ENCODE measurements at places on chromosomes 6 and 20.

GRCh38 chr6:12136905-12137304 is 124.8 kb downstream of the HIVEP1 start:
- DNase-seq = no peak

GRCh38 chr6:32845384-32845884 is 1.6 kb upstream of the PSMB8 start:
- peak; percentile 74 for DNase-seq

- DNase-seq = no peak
Measured at GRCh38 chr20:7371518-7372163, 568.6 kb downstream of the HAO1 start.

- no peak for DNase-seq
Measured at GRCh38 chr6:90277302-90278011, 19.2 kb downstream of the BACH2 start.

GRCh38 chr6:52365317-52365716 is 3.4 kb downstream of the PAQR8 start:
- DNase-seq = no peak

GRCh38 chr20:20373091-20373571 is 5.2 kb downstream of the INSM1 start:
- no peak for DNase-seq

- peak; percentile 45 for DNase-seq
Measured at GRCh38 chr20:38337561-38338140, 8.6 kb upstream of the LBP start.

DNA sequence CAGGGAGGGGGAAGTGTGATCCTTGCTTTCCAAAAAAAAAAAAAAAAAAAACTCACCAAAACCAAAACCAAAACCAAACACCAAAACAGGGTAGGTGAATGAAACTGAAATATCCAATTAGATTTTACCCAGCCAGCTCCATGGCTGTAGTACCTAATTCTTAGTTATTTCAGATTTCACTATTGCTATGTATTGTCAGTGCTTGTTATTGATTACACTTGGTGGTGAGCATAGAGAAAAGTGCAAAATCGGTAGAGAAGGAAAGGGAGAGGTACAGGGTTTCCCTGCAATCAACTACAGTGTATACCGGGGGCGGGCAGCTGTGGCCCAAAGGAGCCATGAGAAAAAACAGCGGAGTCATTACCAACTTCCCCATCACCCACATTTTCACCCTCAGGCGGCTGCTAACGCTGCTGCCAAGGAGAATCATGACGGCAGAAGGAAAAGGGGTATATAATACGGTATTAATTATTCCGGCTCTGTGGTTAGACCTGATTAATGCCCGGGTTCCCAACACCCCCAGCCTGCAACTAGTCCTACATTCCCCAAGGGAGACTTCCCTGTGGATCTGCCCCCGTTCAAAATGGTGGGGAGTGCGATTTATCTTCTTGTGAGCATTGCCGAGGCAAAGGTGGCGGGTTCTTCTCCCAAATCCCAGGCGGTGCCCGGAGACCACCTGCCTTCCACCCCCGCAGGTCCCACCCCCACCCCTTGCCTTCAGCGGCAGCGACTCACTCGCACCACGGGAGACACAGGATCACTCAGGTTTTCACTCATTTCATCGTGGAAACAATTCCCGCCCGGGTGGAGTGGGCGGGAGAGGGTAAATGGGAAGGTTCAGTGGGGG is at the start of gene C6orf62:
Gene C6orf62 (minus strand): TSS at position 30 of the 847 bp plus-strand sequence. CDS start 486 bp downstream, outside the sequence.
- DNase-seq = peak; percentile 74

DNA sequence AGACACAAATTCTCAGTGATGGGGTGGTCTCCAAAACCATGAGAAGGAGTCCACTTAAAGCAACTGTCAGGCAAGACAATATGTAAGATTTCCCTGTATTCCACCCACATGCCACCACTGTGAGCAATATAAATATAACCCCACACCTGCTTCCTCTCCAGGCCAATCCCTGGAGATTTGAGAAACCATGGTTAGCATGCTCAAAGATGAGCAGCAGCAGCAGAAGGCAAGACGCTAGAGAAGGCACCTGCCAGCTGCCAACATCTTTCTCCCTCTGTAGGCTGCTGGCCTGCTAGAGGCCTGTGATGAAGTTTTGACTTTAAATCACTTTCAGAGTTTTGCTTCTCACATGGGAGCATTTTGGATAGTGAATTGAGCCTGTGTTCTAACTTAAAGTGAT is 7.9 kb upstream of the SOD2 start:
- no peak for DNase-seq

GRCh38 chr6:28159029-28159607 is 17.4 kb downstream of the ZKSCAN8 start:
- DNase-seq = no peak

DNA sequence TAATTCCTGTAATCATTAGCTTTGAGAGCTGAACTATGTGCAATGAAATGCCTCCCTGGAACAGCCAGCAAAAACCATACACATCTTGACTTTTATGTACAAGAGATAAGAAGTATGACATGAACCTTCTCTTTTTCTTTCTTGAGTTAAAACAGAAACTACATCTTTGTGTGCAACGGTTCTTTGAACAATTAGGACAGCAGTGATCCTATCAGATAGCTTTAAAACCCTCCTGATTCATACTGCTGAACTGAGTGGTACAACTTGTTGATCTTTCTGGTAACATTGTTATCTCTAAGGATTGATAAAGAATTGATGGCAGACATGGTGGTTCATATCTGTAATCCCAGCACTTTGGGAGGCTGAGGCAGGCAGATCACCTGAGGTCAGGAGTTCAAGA is 43.4 kb downstream of the TRAF3IP2 start:
- no peak for DNase-seq

DNA sequence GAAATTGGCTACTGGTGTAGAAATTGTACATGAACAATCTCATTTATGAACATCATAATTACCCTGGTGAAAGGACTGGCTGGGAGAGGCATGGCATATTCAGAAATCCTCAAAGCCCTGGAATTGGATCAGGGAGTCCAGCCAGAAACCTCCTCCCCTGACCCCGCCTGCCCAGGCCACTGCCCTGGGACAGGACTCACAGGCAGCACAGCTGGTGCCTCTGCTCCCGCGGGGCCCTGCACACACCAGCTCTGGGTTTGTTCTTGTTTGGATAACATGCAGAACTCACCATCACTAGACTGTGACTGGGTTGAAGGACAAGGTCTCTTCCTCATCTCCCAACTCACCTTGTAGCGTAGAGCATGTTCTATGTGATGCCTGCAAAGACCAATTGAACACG is 56.2 kb downstream of the AGPAT4 start:
- DNase-seq = no peak

DNA sequence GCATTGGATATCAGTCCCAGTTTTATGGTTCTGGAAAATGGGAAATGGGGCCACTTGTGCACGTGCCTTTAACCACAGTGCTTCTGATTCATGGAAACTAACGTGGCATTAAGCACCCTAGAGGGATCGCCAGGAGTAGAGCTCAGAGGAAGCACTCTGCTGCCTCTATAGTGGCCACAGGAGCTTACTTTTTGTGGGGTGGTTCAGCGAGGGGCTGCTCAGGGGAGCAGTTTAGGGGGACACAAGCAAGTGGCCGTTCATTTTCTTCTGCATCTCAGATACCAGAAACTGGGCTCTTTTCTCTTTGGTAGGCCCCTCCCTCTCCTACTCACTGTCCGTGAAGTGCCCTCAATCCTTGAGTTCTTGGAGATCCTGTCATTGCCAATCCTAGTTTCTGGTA is 28.5 kb downstream of the AGPAT4 start:
- no peak for DNase-seq

DNA sequence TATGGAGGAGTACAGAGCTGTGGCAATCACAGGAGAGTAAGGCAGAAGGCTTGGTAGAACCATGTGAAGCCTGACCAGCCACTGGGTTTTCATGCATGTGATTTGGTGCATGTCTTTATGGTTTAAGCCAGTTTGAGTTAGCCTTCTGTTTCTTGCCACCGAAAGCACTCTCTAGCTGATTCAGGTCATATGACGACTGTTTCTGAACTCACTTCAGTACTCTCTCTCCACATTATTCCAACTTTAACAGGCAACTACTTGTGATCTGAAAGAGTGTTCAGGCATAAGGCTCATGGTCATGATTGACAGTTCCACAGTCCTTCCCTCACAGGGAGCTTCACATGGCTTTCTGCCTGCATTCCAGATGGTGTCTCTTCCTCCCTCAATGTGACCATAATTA is 63.3 kb upstream of the TAB2 start:
- no peak for DNase-seq

GRCh38 chr6:166343150-166343487 is 774 bp upstream of the SFT2D1 start:
- no peak for DNase-seq

DNA sequence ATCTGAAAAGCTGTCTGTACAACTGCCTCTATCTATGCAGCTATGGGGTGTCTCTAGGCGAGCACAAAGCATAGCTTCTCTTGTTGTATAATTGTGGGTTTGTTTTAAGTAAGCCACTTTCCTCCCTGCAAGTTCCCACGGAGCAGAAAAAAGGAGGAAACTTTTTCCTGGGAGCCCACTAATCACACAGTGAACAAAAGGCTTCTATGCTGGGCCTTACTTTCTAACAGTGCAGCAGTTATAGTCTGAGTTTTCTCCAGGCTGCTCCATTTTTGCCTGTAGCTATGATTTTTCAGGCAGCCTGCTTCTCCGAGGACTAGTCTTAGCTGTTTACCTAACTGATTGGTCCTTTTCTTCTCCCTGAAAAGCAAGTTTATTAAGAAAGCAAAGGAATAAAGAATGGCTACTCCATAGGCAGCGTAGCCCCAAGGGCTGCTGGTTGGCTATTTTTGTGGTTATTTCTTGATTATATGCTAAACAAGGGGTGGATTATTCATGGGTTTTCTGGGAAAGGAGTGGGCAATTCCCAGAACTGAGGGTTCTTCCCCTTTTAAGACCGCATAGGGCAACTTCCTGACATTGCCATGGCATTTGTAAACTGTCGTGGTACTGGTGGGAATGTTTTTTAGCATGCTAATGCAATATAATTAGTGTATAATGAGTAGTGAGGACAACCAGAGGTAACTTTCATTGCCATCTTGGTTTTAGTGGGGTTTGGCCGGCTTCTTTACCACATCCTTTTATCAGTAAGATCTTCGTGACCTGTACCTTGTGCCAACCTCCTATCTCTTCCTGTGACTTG is 84.3 kb downstream of the OPRM1 start:
- DNase-seq = no peak

DNA sequence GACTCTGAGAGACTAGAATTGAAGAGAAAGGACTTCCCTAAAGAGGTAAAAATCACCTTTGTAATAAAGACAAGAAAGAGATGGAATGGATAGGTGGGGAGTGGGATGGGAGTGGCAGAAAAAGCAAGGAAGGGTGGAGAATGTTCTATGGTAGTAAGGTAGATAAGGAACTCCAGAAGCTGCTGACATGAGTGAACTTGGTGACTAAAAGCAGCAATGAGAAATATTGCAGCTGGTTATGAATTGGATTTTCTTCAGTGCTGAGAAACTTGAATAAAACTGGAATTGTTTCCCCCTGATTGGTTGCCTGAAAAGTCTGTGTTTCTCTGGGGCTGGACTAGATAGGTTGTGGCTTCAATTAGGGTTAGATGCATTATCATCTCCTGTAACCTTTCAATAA is 15.7 kb upstream of the DTNBP1 start:
- no peak for DNase-seq

GRCh38 chr6:90227213-90227612 is 69.4 kb downstream of the BACH2 start:
- DNase-seq = no peak

DNA sequence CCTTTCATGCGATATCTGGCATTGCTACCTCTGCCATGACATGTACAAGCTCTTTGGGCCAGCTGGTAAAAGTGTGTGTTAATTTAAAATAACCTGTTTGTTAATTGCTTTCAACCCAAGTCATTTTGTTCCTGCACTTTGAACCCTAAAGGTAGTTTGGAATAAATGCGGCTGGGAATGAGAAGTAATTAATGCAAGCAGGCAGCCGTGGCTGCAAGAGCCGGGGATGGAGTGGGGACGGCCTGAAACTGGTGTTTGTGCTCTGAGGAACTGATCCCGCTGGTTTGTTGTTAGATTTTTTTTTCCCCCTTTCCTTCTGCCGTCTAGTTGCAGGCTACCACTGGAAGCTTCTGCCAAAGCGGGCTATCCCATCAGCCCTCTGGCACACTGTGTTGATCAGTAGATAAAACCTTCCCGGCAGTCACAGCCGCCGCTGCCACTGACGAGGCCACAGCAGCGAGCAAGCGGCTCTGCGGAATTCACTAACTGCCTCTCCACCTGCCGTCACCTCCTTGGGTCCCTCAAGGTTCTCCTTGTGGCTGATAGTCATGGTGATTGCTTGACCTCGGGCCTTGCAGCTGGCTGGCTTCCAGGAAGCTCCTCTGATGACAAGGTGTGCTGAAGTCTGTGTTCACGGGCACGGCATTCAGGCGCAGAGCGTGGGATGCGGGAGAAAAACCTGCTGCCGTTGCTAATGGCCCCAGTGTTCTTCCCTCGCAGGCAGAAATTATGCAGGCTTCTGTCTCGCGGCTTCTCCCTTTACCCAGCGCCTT is 315.9 kb downstream of the TFAP2A start:
- DNase-seq = no peak

DNA sequence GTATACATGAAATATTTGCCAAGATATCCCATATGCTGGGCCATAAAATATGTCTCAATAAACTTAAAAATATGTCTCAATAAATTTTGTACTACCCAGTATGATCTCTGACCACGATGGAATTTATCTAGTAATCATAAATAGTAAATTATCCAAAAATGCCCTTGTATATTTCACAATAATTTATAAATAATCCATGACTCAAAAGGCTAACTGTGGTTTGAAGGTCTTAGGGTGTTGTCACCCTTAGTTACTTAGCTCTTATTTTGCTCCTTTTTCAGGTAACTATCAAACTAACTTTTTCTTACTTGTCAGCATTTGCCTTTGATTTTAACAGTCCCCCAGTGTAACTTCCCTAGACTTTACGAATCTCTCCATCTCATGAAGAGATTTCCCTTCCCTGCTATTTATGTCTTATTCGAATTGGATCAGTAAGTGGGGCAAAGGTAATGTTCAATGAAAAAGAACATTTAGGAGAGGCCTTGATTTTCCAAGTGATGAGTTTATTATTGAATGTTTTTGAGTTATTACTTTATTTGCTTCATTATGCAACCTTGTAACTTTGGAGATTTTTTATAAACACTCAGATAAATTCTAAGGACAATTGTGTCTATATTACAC is 109.0 kb upstream of the THBS2 start:
- no peak for DNase-seq

- DNase-seq = peak; percentile 44
Measured at GRCh38 chr6:5809450-5809849, 197.3 kb downstream of the NRN1 start.

DNA sequence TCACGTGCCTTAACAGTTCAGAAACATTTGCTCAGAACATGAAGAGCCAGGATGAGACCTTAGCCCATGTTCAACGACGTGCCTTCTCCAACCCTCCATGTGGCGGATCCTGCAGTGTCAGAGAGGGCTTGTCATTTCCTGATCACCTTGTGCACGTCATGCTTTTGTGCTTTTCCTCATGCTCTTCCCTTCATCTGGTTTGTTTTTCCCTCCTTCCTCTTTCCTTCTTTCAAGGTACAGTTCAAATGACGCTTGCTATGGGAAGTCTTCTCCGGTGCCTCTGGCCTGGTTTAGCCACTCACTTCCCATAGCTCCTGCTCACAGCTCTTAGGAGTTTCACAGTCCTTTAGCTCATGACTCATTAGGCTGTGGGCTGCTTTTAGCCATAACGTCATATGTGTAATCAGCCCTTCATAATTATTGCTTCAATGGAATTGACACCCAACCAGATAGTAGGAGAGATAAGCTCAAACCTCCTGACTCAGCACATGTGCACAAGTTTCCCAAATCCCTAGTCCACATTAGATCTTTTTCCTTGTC is 102.7 kb upstream of the CNKSR3 start:
- no peak for DNase-seq

All from activated naive CD4-positive, alpha-beta T cell treated with anti-CD3 and anti-CD28 coated beads for 36 hours (primary cell).